Esophagus muscularis mucosa (tissue), 4 donors: ENCODE measurements at places on chromosomes 12 and 14. TPM values are rescaled to one million over a fixed set of nuclear protein-coding genes. Genes with fewer than 3 reads are reported as not detected.

- H3K4me1 ChIP-seq = no peaks in the 10 kb centered on the region
- peaks cover 5% of the 10 kb centered on the region for H3K27me3 ChIP-seq
- no peak overlapping the region for H3K27ac ChIP-seq
- no peak for DNase-seq
Observed at GRCh38 chr14:99260587-99261551, 11.1 kb downstream of the BCL11B start.

- H3K27me3 ChIP-seq = no peaks in the 10 kb centered on the region
- H3K27ac ChIP-seq = peak overlapping the region; percentile 99
- no peak for DNase-seq
- peaks cover 18% of the 10 kb centered on the region for H3K4me1 ChIP-seq
- H3K4me3 ChIP-seq = peak overlapping the region; percentile 94
- H3K36me3 ChIP-seq = no peaks in the 10 kb centered on the region
Observed at GRCh38 chr12:76085520-76085868, 1.0 kb upstream of the NAP1L1 start.

GRCh38 chr12:33432992-33433391 lies 6.6 kb downstream of the SYT10 start:
- H3K36me3 ChIP-seq = no peaks in the 10 kb centered on the region
- H3K27me3 ChIP-seq = no peaks in the 10 kb centered on the region
- no peak overlapping the region for H3K27ac ChIP-seq

- no peaks in the 10 kb centered on the region for H3K27me3 ChIP-seq
- no peaks in the 10 kb centered on the region for H3K36me3 ChIP-seq
- no peak overlapping the region for H3K4me3 ChIP-seq
- no peak overlapping the region for H3K27ac ChIP-seq
- H3K4me1 ChIP-seq = no peaks in the 10 kb centered on the region
Observed at GRCh38 chr14:76644855-76645518, 116.3 kb upstream of the VASH1 start.

GRCh38 chr12:29041621-29042020 lies 107.5 kb upstream of the FAR2 start:
- no peaks in the 10 kb centered on the region for H3K36me3 ChIP-seq
- no peaks in the 10 kb centered on the region for H3K4me1 ChIP-seq
- DNase-seq = no peak
- H3K27me3 ChIP-seq = no peaks in the 10 kb centered on the region
- H3K4me3 ChIP-seq = no peak overlapping the region
- H3K27ac ChIP-seq = no peak overlapping the region

DNA sequence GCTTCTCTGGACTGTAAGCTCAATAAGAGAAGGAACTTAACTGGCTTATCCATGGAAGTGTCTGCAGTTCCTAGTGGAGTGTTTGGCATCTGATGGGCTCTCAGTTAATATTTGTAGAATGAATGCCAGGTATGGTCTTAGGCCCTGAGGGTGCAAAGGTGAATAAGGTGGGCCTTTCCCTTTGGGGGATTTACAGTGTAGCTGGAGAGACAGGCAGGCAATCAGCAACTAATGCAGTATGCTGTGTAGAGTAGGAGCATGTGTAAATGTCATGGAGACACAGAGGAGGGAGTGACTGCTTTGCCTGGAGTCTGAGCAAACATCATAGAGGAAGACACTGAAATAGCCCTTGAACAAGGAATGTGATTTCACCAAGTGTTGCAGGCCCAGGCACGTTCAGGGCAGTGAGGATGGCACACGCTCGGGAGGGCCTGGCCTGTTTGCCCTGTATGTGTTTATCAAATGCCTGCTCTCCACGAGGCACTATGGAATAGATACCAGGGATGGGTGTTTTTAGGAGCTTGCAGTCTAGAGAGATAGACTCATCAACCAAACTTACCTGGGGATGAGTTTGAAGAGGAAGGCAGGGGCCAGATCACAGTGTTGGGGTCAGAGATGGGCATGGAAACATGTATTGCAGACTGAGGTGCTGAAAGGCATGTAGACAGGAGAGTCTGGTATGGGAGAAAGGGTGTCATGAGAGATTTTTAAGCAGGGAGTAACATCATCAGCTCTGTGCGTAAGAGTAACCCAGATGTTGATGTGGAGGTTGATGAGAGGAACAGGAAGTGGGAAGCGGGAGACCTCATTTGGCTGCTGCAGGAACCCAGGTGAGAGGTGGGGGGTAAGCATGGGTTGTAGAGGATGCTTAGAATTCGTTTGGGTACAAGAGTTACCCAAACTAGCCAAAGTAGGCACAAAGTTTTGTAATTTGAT lies 54.1 kb downstream of the PLXNC1 start:
- H3K36me3 ChIP-seq = no peaks in the 10 kb centered on the region
- H3K27ac ChIP-seq = no peak overlapping the region
- H3K4me1 ChIP-seq = peaks cover 4% of the 10 kb centered on the region
- H3K27me3 ChIP-seq = no peaks in the 10 kb centered on the region

GRCh38 chr14:67131691-67132090 lies 57.5 kb upstream of the GARIN2 start:
- H3K36me3 ChIP-seq = peaks cover 14% of the 10 kb centered on the region
- no peaks in the 10 kb centered on the region for H3K4me1 ChIP-seq
- DNase-seq = no peak
- H3K27ac ChIP-seq = no peak overlapping the region

DNA sequence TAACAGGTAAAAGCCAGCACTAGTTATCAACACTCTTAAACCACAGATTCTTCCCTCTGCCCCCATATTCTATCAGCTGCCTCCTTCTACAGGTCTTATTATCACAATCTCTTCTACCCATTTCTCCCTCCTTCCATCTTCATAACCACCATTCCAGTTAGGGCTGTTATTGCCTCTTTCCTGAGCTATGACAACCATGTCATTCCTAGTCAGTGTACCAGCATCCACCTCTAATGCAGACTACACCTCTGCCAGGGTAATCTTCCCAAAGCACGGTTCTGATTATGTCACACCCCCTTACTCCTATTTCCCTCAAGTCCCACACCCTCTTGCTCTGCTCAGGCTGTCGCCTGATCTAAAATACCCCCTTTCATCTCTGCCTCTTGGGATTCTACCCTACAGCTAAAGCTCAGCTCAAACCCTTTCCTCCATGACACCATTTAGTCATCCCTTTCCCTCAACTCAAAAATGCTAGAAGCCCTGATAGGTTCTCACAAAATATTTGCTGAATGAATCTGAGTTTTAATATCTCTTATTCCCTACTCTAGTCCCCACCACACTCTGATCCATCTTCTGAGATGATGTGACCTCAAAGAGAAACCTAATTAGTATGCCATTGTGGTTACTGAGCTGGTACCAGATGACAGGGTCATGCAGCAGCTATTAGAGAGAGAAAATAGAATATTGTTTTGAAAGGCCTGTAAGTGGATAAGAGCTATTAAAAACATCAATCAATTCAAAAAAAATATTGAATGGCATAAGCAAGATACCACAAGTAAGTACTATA lies 11.7 kb downstream of the RACGAP1 start:
- H3K36me3 ChIP-seq = peaks cover 7% of the 10 kb centered on the region
- no peak overlapping the region for H3K27ac ChIP-seq
- DNase-seq = no peak

DNA sequence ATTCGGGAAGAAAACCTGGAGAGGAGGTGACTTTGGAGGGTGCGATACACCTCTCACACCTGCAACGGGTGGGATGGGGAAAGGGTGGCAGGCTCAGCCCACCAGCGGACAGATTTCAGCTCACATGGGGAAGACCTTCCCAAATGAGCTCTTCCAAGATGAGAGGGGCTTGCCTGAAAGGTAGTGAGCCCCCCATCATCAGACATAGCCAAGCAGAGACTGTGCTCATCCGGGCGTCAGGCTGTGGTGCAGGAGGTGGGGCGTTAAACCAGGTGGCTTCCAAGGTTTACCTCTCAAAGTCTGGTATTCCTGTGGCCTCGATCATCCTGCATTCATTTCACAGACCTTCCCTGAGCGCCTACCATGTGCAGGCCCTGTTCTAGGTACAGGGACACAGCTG lies 105.4 kb upstream of the FKBP4 start:
- H3K4me3 ChIP-seq = no peak overlapping the region
- peaks cover 15% of the 10 kb centered on the region for H3K4me1 ChIP-seq
- peaks cover 66% of the 10 kb centered on the region for H3K36me3 ChIP-seq

Gene PDZRN4
- 47.1 TPM for total RNA-seq

Gene ZC3H14
- 58.5 TPM for total RNA-seq

Gene DEGS2
- total RNA-seq = 0.33 TPM

Gene MYL2
- not detected for total RNA-seq
